ENCODE measurements at places on chromosomes 3 and 15.

- no peak for DNase-seq
Observed at GRCh38 chr3:71791634-71792033, 6.7 kb upstream of the PROK2 start.

- peak; percentile 26 for DNase-seq
Observed at GRCh38 chr3:151410891-151411559, 26.5 kb upstream of the P2RY12 start.

GRCh38 chr15:58457466-58457965 lies 25.7 kb downstream of the LIPC start:
- DNase-seq: peak; percentile 69

GRCh38 chr3:107927361-107928083 lies 163.3 kb downstream of the CD47 start:
- peak; percentile 56 for DNase-seq

GRCh38 chr3:63863150-63864007 lies at the start of the genes ATXN7 and THOC7:
Gene ATXN7 (plus strand): TSS chr3:63863867. CDS start chr3:63912599, 48,732 bp downstream.
Gene THOC7 (minus strand): TSS chr3:63863805. CDS start chr3:63863790, 15 bp downstream.
- peak; percentile 61 for DNase-seq

- DNase-seq: no peak
Observed at GRCh38 chr3:100127792-100128191, 13.5 kb upstream of the FILIP1L start.

- DNase-seq: peak; percentile 51
Observed at GRCh38 chr3:8442993-8443650, 58.5 kb upstream of the LMCD1 start.

GRCh38 chr3:134846911-134847317 lies 51.9 kb downstream of the EPHB1 start:
- peak; percentile 93 for DNase-seq

All from AG10803 (cell line).